Fibroblast of villous mesenchyme (primary cell): ENCODE measurements at places on chromosomes 2 and 18.

- no peak for DNase-seq
These were observed 478.8 kb downstream of the PLCL1 start for GRCh38 chr2:198283146-198283545.

GRCh38 chr2:60498127-60498815, 55.2 kb downstream of the BCL11A start:
- no peak for DNase-seq

GRCh38 chr2:73984922-73985307, 205 bp downstream of the TET3 start:
- no peak for DNase-seq

- DNase-seq: no peak
These were observed 306.0 kb upstream of the CELF4 start for GRCh38 chr18:37871561-37871960.

DNA sequence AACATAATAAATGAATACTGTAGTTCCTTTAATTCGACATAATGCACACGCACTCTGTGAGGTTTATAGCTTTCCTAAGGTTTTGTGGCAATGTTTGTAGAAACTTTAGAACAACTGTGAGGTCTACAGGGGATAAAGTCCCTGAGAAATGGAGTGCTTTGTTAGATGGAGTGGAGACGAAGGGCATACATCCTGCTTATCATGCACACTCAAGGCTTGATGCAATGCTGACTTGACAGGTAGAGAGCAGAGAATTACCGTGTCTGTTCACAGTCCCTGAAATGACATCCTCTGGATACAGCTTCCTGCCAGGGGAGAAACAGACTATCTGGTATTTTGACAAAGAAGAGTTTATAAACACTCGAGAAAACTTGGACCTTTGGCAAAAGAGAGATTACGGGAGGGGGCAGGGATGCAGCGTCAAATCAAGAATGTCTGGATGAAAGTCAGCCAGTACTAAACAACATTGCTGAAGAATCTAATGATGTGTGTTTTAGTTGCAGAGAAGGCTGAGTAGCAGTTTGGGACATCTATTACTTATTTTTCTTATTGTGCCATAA, 766.9 kb upstream of the ZEB2 start:
- DNase-seq: no peak

- DNase-seq: peak; percentile 53
These were observed 3.6 kb downstream of the LDLRAD4 start for GRCh38 chr18:13221869-13222855.

DNA sequence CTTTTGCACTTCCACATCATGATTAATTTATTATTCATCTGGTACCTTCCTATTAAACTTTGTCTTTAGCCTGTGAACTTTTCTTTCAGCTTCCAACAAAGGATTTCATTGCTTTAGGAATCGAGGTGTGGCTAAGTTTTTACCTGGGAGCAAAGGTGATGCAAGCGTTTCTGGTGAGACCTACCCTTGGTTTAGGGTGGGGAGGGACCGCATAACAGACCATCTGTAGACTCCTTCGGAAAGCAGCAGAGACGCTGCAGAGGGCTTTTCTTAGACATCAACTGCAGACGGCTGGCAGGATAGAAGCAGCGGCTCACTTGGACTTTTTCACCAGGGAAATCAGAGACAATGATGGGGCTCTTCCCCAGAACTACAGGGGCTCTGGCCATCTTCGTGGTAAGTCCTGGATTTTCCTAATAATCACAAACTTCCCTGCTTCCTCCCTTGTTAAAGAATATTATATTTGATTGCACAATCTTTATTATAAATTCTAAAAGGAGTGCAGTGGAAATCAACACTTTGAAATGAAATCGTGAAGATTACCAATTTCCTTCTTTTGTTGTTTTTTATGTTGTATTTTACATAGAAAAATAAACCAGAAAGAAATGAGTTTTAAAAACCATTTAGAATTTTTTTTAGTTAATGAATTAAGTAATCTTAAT, at the start of gene DSG3:
TSS of gene DSG3 (plus strand) at position 212 of the 662 bp plus-strand sequence. CDS start at position 349, 137 bp downstream.
- no peak for DNase-seq

GRCh38 chr2:178225006-178225805, 30.9 kb downstream of the OSBPL6 start:
- no peak for DNase-seq
